Stimulated activated CD4-positive, alpha-beta T cell treated with anti-CD3 and anti-CD28 coated beads, Interleukin-1b, Interleukin-23, amount 100 ng/mL, for 1 hour (primary cell): ENCODE measurements at places on chromosomes 16 and 17.

GRCh38 chr17:11006530-11006929 is 168.6 kb upstream of the PIRT start:
- no peak for DNase-seq

- no peak for DNase-seq
These were observed 108.5 kb downstream of the CYB561 start for GRCh38 chr17:63337579-63337978.

DNA sequence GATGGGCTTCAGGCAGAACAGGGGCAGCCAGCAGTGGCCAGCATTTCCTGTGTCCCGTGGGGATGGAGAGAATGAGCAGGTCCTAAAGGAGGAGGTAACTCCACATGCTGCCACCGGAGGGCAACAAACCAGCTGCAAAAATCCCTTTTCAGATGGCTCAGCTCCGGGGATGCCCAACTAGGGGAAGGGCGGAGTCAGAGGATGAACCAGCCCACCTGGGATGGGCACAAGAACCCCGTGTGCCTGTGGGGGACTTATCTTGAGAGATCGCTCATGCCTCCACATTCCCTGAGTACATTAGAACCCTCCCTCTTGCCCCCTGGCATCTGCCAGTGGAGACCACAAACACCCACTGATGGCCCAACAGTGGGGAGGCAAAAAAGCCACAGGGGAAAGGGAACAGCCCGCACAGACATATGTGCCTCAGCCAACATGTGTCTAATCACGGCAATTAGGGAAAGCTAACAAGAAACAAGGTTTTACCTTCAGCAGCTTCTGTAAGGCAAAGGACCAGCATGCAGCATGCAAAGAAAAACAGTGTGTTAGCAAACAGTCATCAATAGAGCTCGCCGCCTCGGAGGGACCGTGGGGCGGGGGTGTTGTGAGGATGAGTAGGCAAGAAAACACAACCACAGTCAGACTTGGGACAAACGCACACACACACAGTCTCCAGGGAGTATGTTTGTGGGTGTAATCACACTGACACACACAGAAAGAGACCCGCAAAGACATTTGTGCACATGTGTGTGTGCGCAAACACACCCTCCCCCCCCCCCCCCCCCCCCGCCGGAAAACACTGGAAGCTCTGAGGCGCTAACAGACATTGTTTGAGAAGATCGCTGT is 64.0 kb downstream of the MYO18A start:
- peak; percentile 34 for DNase-seq

DNA sequence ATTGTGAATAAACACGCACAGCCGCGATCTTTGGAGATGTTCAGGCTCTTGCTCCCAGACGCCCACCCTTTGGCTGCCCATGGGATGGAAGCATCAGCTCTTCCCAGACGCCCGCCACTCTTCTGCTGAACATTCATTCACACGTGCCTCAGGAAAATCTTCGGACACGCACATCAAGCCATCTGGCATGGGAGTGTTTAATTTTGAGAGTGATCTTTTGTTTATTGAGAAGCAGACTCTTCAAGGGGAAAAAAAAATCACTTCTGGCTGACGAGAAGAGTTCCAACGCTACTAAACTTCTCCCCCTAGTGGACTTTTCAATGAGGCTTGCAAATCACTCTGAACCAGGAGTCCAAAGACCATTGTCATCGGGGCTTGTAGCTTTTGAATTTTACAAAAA is 62.0 kb upstream of the NUDT7 start:
- DNase-seq, result no peak

- DNase-seq, result no peak
These were observed 21.4 kb downstream of the RPS6KB1 start for GRCh38 chr17:59914274-59914854.

GRCh38 chr17:6213859-6214258 is 143.7 kb downstream of the WSCD1 start:
- DNase-seq, result no peak

DNA sequence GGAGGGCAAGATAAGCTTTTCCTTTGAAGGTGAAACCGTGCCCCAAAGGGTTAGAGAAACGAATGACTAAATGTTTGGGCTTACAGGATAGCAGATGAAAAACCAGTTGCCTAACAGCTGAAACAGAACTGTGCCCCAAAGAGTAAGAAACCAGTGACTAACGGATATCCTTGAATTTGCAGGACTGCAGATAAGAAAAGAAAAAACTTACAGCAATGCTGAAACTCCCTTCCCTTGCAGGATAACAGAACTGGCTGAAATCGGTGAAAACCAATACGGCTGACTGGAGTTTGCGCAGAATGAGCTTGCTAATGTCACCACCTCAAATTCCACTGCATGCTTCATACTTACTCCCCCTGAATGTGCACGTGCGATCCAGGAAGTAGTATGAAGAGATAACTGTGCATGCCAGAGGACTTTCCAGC is 175.2 kb upstream of the NLRP1 start:
- no peak for DNase-seq

- DNase-seq, result no peak
These were observed 56.7 kb downstream of the CCDC42 start for GRCh38 chr17:8687737-8688466.

DNA sequence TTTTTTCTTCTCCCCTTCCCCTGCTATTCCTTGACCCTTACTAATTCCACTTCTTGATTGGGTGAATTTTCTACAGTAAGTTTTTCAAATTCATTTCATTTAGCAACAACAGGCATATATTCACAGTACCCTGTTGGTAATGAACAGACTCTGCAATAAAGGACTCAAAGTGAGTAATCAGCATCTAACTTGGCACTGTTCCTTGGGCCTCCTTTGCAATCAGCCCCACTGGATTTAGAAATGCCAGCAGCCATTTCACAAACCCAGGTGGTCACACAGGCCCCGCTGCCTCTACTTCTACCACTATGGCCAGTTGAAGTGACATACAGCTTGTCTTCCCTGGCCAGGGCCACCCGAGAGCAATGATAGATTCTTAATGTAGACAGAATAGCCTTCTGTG is 113.8 kb downstream of the CYB561 start:
- no peak for DNase-seq

- DNase-seq, result no peak
These were observed 141.1 kb downstream of the MRM1 start for GRCh38 chr17:36742267-36743000.

GRCh38 chr16:86663685-86664521 is 85.6 kb downstream of the FOXL1 start:
- DNase-seq, result no peak

GRCh38 chr17:49896222-49896621 is 48.4 kb upstream of the TAC4 start:
- DNase-seq, result no peak

DNA sequence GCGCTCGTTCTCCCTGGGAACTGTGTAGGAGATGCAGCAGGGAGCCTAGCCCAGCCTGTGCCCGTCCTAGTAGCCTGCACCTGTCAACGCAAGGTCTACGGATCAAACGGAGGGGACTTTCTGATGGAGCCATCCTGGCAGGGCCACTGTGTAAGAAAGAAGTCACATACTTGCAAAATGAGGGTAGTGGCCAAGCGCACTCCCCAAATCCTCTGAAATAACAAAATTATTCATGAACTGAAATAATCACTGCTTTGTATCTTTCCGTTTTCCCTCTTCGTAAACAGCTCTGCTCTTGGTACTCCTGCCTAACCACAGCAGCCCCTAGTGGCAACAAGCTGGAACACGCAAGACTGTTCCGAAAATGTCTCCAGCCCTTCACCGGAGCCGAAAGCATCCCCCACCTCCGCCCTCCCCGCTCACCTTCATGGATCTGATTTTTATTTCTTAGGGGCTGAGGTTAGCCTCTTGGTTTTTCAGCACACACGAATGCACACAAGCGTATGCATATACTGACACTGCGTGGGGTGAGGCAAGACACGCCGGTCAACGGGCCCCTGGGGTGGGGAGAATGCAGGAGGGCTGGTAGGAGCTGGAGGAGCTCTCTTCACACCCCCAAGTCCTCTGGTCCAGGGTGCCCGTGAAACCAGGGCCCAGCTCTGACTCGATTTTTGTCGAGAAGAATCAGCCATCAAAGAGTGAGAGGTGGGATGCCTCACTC is 100.8 kb downstream of the ABCC12 start:
- no peak for DNase-seq

DNA sequence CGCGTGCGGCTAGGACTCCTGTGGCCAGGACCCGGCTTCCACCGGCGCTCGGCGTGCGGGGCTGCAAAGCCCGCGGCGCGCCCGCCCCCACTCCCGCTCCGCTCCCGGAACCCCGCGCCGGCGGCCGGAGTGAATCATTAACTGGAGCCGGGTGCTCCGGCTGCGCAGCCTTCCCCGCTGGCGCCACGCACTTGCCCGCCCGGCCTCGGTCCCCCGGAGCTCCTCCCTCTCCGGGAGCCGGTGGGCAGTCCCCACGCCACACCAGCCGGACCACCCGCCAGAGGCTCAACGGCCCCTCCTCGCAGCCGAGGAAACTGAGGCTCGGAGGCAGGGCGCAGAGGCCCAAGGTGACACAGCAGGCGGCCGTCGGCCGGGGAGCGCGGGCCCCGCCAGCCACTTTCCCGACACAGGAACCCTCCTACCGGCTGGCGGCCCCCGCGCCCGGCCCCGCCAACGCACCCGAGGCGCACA is 580 bp downstream of the BCAR1 start:
- DNase-seq, result no peak

- no peak for DNase-seq
These were observed 33.7 kb downstream of the GDE1 start for GRCh38 chr16:19488213-19488640.

GRCh38 chr16:24993722-24994686 is 21.2 kb downstream of the ARHGAP17 start:
- no peak for DNase-seq

DNA sequence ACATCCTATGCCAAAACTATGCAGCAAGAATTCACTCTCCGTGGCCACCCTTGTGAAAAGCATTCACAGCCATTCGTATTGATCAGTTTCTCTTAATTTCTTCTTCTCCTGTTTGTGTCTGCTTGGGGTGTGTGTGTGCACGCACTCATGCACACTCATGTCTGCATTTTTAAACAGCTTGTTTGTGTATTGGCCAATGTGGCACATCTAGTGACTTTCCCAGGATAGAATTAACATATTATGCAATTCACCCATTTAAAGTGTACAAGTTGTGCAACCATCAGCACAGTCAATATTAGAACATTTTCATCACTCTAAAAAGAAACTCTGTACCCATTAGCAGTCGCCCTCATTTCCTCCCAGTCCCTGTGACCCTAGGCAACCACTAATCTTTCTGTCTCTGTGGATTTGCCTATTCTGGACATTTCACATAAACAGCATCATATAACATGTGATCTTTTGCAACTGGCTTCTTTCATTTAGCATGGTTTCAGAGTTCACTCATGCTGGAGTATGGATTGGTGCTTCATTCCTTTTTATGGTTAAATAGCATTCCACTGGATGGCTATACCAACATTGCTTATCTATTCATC is 20.1 kb downstream of the IRX3 start:
- DNase-seq, result no peak

DNA sequence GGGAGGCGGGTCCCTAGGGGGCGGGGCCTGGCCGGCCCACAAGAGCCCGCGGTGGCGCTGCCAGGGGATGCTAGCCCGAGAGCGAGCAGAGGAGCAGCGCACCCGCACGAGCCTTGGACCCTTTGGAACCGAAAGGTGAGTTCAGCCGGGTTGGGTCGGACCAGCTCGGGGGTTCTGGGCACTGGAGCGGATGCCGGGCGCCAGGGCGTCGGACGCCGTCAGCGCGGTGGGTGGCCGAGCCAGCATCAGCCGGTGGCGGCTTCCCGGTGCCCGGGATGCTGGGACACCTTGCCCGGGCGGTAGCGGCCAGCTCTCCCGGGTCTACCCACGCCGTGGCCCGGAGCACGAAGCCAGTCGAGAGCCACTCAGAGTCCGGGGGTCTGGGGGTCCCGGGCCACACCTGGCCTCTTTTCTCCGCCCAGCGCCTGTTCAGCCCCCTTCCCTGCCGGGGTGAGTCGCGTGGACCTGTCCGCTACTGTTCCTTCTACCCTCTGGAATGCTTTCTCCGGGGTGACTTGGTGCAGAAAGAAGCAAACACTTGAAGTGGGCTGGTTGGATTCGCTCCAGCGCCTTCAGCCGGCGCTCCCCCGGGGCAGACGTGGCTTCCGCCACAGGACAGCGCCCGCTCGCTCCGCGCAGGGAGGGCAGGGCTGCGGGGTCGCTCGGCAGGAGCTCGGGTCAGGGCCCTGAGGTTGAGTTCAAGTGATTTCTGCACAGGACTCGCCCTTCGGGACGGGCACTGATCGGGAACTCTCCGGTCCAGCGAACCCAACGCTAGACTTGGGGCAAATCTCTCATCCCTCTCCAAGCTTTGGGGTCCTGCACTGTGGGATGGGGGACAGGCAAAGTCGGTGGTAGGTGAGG is at the start of gene SCNN1G:
TSS of gene SCNN1G (plus strand) at position 67 of the 864 bp plus-strand sequence. CDS start 3,527 bp downstream, outside the sequence.
- no peak for DNase-seq

DNA sequence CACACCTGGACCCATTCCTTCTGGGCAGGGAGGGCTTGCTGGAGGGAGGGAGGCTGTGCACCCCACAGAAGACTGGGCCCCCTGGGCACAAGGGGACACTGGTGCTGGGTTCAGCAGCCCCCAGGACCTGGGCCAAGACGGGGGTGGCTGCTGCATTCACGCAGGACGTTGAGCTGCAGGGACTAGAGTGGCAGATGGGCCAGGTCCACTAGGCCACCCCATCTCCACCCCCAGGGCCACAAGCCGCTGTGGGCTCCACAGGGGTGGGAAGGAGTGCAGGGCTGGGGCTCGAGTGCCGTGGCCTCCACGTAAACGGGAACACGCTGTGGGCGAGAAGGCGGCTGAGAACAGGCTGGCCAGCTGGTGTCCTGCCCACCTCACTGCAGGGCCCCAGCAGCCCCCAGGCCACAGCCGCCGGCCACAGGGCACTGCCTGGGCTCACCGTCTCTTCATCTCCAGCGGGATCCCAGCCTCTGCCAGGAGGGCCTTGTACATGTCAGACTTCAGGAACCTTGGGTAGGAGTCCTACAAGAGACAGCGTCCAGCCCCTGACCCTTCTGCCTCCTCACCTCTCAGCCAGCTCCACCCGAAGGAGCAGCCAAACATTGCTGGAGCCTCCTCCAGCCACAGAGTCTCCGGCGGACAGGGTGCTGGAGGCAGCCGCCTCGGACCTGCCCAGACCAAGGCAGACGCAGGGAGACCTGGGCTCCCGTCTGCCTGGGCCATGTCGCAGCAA is 6.5 kb downstream of the RGS11 start:
- no peak for DNase-seq

- no peak for DNase-seq
These were observed 43.4 kb downstream of the CYB5D2 start for GRCh38 chr17:4186357-4186881.

DNA sequence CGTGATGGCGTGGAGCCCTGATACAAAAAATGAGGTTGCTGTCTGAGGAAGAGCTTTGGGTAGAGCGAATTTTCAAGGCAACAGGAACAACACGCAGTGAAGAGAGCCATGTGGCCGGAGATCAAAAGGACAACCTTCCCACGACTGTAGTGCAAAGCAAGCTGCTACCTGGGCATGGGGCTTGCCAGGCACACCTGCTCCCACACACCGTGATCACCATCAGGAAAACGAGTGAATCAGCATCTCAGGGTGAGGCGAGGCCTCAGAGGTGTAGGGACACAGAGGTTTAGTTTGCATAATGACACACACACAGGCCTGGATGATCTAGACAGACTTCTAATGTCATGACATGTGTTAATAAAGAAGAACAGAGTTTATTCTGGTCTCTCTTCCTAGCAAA is 65.7 kb downstream of the PARN start:
- no peak for DNase-seq
